ENCODE measurements at places on chromosomes 12 and 14.

DNA sequence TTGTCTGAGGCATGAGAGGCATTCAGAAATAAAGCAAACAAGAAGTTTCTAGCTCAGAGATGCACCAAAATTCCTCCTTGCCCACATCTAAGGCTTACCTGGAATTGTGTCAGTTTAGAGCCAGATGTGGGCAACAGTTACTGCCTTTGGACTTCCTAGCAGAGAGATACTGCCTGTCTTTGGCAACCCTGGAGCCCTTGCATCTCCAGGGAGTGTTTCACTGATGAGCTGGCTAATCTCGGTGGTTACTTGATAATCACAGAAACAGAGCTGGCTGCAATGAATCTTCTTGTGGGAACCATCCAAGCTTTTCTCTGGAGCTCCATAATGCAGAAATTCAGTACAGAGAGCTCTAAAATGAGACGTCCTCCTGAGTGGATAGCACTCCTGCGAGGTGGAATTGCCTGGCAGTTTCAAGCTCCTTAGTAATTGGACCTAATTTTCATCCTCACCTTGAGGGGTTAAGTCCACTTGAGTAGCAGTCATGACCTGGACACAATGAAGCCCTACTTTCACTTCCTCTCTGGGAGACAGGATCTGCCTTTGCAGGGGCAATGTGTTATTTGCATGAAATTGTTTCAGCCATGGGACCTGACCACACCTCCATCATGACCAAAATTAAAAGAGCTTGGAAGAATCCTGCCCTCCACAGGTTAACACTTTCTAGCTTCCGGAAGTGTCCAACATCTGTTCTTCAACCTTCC lies 108.8 kb upstream of the ARHGAP5 start:
- peak; percentile 4 for DNase-seq

- DNase-seq, result no peak
Observed at GRCh38 chr14:39109893-39110715, 4.0 kb upstream of the GEMIN2 start.

DNA sequence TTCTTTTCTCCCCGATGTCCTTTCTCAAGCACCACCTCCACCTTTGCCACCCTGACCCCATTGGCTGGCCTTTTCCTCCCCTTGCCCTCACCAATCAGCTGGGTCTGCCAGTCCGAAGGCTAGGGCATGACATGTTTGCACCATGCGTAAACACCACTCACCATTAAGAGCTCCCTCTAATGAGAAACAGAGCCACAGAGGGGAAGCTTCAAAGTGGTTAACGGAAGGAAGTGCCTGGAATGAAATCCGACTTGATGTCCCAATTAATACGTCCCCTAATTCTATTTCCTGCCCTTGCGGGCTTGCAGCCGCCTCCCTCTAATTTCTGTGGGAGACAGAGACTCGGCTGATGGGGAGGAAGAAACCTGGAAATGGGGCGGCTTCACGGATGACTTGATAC lies 318.5 kb upstream of the TBX3 start:
- DNase-seq, result no peak

- DNase-seq, result peak; percentile 86
Observed at GRCh38 chr14:24195186-24196070, at the start of gene TM9SF1. TSS of gene TM9SF1 (minus strand) at chr14:24195441. CDS start at chr14:24195019, 422 bp downstream.

- no peak for DNase-seq
Observed at GRCh38 chr12:22733756-22734155, 108.8 kb downstream of the ETNK1 start.

GRCh38 chr14:104935955-104936354 lies 11.3 kb downstream of the PLD4 start:
- DNase-seq, result no peak

DNA sequence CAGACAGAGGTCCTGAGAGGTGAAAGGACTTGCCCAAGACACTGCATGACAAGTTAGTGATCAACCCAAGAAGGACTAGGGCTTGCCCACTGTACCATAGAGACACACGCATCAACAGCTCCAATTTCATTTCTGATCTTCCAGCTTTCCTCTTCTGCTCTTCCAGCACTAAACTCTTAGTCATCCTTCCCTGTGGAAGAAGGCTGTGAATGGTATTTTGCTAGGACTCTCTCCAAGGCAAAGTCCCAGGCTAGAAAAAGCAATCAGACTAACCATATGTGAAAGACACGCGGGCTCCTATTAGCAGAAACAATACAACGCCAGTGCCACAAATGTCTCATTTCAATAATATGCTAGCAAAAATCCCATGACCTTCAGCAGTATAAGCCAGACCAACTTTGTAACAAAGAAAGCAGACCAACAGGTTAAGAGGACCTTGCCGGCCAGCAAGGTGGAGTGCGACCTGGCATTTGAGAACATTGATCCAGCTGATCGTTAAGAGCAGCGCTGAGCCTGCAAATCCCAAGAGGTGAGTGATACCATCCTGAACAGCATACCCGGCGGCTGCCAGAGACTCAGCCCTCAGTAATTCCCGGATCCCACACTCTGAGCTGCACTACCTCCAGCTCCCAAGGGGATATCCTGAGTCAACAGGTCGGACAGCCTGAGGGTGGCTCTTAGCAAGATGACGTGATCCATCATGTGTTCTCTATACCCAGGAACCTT lies 132.5 kb downstream of the FOXN3 start:
- no peak for DNase-seq

GRCh38 chr14:23183479-23183878 lies at the start of gene SLC7A8:
TSS of gene SLC7A8 (minus strand) at chr14:23183660. CDS start at chr14:23182914, 746 bp downstream.
- no peak for DNase-seq

All from inflammatory macrophage treated with lipopolysaccharide for 4 hours (primary cell).